Left lung (tissue), 14 donors: ENCODE measurements at places on chromosomes 5 and 9.

GRCh38 chr5:12330381-12330780 lies 426.1 kb upstream of the CTNND2 start:
- no peak for DNase-seq

DNA sequence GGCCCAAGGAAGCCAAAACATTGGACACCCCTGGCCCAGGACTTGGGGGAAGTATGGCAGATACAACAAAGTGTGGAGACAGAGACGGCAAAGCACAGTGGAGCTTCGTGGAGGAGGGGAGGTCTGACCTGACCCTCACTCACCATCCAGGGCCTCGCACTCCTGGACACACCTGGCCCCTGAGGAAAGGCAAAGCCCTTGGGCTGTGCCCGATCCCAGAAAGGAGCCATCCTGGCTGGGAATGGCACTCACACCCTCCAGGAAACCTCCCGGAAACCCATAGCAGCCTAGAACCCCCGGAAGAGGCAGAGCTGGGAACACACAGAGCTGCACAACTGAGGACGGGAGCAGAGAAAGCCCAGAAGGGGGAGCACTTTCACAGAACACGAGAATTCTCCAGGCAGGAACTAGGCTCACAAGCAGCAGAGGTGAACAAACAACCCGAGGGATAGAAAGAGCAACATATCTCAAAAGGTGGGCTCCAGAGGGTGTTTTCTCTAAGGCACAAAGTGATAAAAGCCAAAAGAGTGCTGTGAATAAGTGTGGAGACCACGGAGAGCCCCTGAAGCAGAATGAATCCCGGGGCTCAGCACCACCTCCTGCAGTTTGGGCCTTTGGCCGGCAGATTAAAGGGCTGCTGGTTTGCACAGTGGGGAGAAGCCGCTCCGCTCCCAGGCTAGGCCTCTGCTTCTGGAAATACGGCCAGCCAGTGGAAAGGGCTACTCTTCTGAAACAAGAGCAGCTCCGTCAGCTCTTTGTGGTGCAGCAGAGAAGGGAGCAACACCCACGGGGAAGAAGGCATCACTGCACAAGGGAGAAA lies 108.2 kb downstream of the UBE2R2 start:
- no peak for DNase-seq

DNA sequence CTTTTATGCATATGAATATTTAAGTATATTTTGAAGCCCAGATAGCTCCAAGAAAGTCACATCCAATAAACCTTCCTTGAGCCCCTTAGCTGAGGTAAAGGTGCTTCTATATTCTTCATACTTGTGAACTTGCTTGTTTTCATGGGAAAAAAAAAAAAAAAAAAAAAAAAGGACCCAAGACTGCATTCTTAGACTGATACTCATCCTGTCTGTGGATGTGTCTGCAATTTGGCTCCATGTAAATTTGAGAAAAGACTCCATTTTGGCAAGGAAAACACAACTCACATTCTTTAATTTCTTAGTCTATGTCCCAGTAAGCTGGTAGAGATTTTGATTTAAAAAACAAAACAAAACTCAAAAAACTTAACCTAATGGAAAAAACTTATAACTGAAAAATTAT lies 238.3 kb downstream of the FBXL17 start:
- no peak for DNase-seq

- no peak for DNase-seq
Measured at GRCh38 chr9:87020169-87020950, 73.1 kb upstream of the GAS1 start.

DNA sequence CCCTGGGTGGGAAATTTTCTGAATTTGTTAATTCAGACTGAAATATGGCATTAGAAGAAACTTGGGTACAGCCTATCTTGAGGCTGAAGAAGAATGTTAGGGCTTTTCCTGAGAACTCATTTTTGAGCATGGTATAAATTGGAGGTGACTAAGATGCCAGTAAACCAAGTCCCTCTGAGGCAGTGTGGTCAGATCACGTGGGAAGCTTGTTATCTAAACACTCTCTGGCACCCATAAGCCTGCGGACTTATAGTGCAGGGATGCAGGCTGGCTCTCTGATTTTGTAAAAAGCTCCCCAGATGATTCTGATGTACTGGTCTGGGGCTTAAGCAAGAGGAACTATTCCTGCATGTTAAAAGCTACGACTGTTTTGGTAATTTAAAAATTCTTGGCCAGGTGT lies 34.3 kb downstream of the MTMR12 start:
- DNase-seq = no peak

- no peak for DNase-seq
Measured at GRCh38 chr9:117979914-117980313, 275.7 kb downstream of the TLR4 start.

- DNase-seq = no peak
Measured at GRCh38 chr5:170095646-170096045, 10.1 kb upstream of the FOXI1 start.

- peak; percentile 87 for DNase-seq
Measured at GRCh38 chr9:113580041-113580953, 116.8 kb downstream of the RGS3 start.

- DNase-seq = peak; percentile 88
Measured at GRCh38 chr9:96232539-96233241, 69.3 kb downstream of the HSD17B3 start.

DNA sequence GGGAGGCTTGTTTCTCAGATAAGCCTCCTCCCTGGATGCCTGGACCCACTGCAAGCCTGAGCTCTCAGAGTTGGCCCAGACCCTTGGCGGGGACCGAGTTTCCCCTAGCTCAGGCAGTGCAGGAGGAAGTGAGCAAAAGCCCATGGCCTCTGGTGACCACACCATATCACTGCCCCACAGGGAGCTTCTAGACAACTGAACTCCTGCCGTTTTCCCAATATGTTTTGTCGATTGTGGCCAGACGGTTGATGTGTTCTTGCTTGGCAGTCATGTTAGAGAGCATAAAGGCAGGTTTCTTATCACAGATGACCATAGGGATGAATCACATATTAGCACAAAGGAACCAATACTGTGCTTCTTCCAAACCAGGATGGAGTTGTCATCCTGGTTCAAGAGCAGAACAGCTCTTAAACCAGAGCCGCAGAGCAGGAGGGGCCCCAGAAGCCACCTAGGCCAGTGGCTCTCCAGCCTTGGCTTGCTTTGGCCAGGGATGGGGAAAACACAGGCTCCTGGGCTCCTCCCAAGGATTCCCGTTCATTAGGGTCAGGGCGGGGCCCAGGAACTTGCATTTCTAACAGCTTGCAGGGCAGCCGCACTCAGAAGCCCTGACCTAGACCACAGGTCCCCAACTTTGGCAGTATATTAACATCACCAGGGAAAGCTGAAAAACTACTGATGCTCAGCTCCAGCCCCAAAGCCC lies 113.1 kb upstream of the TBC1D2 start:
- DNase-seq = no peak

DNA sequence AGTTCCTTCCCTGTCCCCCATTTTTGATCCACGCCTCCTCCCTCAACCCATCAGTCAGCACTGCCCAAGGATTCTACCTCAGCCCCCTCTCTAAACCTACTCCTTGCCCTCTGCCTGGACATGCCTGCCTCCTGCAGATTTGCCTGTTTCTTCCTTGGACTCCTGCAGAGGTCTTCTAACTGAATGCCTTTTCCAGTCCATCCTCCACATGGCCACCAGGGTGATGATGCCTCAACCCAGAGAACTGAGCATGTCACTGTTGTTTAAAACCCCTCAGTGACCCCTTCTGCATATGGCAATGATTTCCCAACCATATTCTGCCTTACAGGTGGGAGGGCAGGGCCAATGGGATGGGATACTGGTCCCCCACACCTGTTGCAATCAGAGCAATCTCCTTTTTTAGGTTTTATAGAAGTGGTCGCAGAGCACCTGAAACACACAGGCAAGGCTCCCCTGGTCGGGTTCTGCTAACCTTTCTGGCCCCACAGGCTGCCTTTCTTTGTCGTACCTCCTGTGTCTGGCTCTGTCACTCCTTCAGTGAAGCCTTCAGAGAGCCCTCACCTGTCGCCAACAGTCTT lies 9.3 kb downstream of the PHYKPL start:
- DNase-seq = no peak

DNA sequence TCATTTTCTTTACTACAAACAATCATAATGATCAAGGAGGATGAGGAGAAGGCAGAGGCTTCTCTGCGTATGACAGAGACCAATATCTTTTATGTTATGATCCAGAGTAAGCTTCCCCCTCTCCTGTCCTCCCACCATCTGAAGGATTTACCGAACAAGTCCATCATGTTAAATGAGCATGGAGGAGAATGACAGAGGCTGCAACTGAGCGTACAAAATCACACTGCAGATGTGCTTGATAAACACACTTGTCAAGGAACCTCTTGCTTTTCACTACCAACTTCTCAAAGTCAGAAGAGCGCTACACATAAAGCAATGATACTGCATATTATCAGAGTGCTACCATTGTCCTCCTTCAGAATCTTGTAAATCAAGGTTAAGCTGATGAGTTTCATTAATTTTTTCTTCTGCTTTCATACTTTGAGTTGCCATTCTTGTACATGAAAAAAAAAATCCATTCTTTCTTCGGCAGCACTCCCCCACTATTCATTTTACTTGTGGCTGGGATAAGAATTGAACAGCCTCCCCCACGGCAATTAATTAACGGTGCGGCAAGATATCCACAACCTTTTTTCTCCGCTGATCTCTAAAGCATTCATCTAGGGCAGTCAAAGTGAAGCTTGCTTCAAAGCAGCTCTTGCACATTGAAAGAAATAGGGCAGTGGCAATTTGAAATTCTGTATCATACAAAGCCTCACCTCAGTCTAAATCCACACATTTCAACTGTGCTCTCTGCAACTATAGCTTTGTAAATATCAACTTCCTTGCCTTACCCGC lies 673.9 kb upstream of the DMAC1 start:
- DNase-seq = no peak

GRCh38 chr9:116009420-116009819 lies 144.2 kb upstream of the PAPPA start:
- DNase-seq = no peak

DNA sequence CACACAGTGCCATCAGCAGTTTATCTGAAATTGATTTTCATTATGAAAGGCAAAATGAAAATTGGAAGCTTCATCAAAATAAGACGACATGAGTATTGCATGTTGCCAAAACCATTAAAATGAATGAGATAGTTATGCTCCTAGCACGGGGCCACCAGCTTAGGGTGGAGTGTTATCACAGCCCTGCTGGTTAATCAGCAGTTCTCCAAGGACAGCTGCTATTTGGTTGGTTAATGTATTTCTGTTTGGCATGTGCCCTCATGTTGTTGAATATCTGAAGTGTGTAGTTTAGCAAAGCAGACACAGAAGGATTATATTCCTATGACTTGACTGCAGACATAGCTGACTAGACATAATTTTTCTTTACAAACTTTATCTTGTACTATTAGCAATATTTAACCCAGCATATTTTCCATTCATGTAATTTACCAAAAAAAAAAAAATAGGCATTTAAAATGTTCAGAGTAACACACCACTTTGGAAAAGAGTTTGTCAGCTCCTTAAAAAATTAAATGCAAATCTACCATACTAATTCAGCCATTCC lies 98.6 kb upstream of the PIK3R1 start:
- no peak for DNase-seq

DNA sequence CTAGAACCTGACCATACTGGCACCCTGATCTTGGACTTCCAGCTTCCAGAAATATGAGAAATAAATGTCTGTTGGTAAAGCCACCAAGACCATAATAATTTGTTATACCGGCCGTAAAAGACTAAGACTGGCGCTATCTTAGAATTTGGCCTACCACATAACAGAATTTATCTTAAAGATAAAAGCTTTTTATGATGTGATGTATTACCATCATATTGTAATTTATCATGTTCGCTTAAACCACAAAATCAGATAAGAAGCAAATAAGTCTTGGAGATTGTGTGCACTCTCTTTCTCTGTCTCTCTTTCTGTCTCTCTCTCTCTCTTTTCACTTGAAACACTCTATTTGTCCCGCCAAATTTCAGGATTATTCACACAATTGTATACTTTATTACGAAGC lies 35.6 kb downstream of the FST start:
- DNase-seq = no peak

DNA sequence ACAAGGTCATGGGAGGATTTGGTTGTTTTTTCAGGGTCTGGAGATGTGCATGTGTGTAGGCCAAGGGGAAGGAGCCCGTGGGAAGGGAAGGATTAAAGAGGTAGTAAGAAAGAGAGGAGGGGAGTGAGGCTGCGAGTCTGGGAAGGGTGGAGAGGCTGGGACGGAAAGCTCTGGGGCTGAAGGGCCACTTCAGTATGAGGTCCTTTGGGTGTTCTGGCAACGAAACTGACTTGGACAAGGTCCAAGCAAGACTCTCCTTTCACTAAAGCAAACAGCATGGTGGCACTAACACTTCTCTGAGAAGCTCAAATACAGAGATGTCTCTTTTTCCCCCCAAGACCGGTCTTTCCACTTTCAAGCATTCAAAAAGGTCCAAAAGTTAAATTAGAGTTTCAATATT lies 394.5 kb downstream of the ARHGEF28 start:
- peak; percentile 77 for DNase-seq

DNA sequence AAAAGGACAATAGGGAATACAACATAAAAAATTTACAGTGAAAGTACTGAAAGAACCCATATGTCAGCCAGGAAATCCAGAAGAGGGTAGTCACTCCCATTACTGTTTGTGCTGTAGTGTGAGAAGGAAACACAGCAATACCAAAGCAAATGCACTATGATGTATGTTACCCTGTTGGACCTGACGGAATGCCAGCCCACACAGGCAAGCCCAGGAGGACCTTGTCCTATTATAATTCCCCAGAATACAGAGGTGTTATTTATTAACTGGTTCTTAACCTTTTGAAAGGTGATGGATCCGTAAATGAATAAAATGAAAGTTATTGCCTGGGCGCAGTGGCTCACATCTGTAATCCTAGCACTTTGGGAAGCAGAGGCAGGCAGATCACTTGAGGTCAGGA lies 79.0 kb downstream of the GDA start:
- DNase-seq = no peak

GRCh38 chr5:90406466-90406865 lies 3.1 kb downstream of the CETN3 start:
- no peak for DNase-seq

GRCh38 chr9:123368023-123368422 lies 12.0 kb downstream of the CRB2 start:
- no peak for DNase-seq

- no peak for DNase-seq
Measured at GRCh38 chr9:77752554-77752953, 104.4 kb upstream of the GNA14 start.

GRCh38 chr9:71929223-71929622 lies 17.8 kb downstream of the C9orf85 start:
- DNase-seq = no peak

DNA sequence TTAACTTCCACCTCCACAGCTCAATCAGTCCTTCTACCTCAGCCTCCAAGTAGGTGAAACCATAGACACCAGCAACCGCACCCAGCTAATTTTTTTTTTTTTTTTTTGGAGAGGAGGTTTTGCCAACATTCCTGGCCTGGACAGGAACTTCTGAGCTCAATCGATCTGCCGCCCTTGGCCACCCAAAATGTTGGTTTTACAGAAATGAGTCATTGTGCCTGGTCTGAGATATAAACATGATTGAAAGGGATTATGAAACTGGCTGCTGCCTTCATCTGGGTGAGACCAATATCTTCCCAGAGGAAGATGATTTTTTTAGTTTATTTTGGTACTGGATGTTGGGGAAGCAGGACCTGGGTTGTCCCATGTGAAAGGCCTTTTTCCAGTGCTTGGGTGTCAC lies 9.2 kb downstream of the TAF11L12 start:
- no peak for DNase-seq

GRCh38 chr5:58383448-58383847 lies 76.4 kb downstream of the PLK2 start:
- no peak for DNase-seq

- DNase-seq = no peak
Measured at GRCh38 chr5:13480834-13481233, 463.7 kb downstream of the DNAH5 start.

GRCh38 chr9:1878811-1879210 lies 136.3 kb upstream of the SMARCA2 start:
- DNase-seq = no peak

GRCh38 chr5:74167206-74167929 lies 473.2 kb downstream of the ENC1 start:
- no peak for DNase-seq
